ENCODE measurements at places on chromosomes 1 and 21.

DNA sequence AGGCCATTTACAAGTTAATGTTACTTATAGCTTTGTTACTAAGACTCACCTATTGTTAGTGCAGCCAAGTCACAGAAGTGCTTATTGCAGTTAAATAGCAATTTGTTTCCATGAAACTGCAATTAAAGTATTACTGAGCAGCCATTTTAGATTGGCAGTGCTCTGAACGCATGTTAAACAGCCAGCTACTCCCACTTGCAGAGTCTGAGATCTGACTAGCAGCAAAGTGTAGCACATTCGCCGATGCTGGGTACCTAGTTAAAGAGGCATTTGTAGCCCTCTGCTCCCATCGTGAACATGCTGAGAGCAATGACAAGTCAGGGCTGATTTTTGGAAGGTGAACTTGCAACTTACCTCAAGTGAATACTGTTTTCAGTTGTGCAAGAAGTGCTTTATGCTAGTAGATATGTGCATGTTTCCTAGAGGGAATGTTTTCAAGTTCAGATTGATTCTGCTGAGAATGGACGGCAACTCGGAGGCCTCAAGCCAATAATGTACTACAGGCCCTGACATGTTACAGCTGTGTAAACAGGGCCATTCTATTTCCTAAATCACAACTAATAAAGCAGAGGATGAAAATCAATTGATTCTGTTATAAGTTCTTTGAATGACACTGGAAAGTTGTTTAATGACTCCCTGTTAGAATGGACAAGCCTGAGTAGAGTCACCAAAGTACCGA, 19.8 kb downstream of the LMO4 start:
- no peak for DNase-seq

GRCh38 chr1:67171978-67172377, 5.7 kb downstream of the IL23R start:
- DNase-seq, result no peak

DNA sequence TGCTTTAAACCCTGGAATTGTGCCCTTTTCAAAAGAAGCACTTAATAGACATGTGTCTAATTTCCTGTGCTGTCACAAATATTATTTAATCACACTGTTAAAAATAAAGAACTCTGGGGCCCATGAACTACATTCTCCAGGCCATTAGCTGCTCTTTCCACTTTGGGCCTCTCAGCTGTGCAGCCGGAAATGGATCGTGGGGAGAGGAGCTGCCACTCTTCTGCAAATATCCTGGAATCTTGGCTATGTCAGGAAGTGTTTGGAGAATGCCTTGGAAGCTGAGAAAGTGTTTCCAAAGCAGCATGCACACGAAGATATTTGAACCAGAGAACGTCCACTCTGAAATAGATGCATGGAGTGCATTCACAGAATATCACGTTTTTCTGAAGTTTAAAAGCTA, 27.5 kb upstream of the VPS26C start:
- peak; percentile 66 for DNase-seq

DNA sequence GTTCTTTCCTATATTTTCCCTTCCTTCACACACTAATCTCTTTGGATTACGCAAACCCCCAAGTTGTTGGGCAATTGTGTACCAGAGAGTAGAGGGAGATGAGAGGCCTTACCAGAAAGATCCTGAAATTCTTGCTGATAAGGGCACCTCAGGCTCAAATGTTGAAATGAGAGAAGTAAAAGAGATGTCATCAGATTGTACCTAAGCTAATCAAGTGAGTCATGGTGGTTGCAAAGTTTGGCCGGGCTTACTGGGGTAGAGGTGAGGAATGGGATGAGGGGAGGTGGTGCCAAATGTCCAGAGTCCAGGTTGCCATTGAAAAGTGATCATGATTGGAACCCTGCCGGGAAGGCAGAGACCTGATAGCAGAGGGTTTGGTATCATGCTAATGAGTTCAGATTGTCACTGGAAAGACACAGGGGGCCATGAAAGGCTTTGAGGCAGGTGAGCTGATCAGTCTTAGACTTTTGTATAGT, 43.1 kb downstream of the OPTC start:
- no peak for DNase-seq

DNA sequence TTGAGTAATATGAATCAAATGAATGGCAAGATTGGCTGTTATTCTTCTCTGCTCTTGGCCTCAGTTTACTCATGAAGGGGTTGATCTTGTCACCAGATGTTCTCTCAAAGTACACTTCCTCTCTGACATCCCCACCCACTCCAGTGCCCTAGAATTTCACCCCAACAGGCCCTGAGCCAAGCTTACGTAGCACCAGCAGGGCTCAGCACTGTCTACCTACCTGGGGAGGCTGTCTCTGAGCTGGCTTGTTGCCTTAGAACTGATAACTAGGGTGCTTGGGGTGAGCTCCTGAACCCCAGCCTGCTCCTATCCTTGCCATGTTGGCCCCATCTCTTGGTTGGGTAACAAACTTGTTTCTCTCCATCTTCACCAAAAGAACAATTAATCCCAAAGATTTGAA, 159.1 kb upstream of the USP24 start:
- no peak for DNase-seq

- DNase-seq, result no peak
These were observed 16.9 kb upstream of the ALPL start for GRCh38 chr1:21492356-21492625.
